ENCODE measurements at places on chromosomes 2 and 18.

DNA sequence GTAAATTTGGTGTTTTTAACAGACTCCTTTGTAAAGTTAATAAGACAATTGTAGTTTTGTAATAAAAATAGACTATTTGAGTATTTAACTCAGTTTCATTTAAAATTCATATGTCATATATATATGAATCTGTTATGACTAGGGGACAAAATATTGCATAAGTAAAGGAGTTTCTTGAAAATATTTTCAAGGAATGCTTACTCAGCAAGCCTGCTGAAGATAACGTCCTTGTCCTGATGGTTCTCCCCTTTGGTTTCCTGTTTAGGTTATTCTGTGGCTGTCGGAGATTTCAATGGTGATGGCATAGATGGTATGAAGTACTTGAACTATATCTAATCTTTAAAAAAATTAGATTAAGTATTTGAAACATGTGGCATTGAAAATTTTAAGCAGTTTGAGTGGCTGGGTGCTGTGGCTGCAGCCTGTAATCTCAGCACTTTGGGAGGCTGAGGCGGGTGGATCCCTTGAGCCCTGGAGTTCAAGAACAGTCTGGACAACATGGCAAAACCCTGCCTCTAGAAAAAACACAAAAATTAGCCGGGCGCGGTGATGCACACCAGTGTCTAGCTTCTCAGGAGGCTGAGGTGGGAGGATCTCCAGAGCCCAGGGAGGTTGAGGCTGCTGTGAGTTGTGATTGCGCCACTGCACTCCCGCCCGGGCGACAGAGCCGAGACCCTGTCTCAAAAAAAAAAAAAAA, 47.1 kb downstream of the ITGAV start:
- no peak for DNase-seq

DNA sequence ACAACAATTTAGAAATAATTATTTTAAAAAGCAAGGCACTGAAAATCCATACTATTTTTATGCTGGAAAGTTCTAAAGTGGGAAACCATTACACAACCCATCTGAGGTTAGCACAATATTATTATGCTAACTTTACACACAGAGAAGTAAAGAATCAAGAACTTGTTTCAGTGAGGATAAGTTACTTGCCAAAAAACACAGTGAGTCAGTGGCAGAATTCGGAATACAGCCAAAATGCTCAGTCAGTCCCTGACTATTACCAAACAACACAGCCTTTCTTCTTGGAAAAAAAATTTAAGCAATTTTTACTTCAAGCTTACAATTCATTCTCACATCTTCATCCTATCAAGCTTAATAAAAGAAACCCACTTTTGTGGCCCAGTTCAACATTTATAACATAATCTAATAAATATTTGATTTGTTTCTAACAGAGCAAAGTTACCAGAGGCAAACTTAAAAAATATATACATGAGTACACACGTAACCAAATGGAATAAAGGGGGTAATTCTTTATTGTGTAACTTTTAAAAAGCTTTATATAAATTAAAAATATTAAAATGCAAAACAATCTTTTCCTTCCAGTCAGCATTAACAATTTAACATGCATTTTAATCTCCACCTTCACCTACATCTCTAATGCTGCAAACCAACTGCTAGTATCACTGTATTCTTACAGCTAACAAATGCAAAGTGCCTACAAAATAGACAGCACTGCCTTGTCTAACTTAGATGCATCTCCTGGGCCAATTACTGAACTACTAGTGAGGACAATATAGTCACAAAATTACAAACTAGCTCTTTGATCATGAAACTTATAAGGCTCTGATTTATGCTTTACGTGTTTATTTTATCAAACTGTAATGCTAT, 55.2 kb downstream of the CCDC88A start:
- DNase-seq: peak; percentile 94

DNA sequence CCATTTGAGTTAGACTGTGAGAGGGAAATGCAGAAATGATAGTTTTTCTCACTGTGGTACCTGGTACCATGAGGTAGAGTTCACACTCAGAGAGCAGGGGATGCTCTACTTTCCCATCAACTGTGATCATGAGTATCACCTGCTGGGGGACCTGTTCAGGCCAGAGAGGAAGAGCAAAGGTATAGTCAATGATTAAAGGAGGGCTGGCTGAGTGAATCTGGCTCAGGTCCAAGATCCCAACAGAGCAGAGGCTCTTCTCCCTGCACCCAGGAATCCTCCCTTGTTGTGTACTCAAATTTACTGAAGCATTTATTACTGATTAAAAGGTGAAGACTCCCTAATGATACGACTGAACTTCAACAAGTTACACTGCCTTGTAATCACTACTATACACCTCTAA, 104.6 kb upstream of the CHRNA1 start:
- DNase-seq: no peak

- peak; percentile 95 for DNase-seq
These were observed 533.7 kb upstream of the TNP1 start for GRCh38 chr2:217393585-217394032.

GRCh38 chr2:20578266-20578894, 72.5 kb downstream of the HS1BP3 start:
- DNase-seq: no peak

- DNase-seq: peak; percentile 34
These were observed 28.8 kb upstream of the DDX18 start for GRCh38 chr2:117785740-117786139.

DNA sequence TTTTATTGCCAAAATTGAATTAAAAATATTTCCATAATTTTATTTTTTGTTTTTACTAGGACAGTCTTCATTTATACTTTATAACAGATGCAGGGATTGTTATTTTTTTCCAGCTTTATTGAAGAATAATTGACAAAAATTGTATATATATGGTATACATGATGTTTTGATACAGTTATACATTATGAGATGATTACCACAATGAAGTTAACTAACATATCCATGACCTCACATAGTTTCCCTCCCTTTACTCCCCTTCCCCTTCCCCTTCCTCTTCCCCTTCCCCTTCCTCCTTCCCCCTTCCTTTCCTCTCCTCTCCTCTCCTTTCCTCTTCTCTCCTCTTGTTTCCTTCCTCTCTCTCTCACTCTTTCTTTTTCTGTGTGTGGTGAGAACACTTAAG, 700.1 kb downstream of the CNTNAP5 start:
- DNase-seq: no peak

DNA sequence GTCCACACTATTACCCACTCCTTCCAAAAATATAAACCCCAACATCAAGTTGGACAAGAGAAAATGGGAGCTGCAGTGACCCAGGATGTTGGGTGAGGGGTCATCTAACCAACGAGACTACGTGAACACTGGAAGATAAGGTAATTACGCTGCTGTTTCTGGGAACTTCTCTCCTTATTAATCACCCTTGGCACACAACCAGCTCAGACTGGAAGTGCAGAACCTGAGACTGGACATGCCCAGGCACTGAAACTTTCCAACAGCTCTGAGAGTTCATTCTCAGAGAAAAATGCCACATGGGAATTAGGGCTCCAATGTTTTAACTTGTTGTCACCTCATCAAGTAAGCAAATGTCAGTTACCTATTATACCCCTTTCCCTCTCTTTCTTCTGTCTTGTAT, 135.3 kb downstream of the CCDC148 start:
- peak; percentile 28 for DNase-seq

DNA sequence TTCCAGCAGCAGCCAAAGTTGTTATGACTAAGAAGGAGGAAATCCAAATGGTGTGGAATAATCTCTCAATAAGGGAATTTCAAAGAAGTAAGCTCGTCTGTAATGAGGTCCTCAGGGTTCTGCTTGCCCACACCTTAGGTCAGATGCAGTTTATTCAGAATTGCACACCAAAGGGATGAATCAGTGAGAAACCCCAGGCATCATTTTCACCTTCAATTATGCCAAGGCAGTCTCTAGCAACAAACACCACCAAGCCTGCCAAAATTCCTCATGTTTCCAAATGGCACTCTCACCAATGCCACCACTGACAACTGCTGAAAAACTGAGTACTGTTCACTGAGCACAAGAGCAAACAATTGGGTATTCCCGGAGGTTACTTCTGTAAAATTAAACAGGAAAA, 43.6 kb downstream of the KCNG3 start:
- peak; percentile 11 for DNase-seq

- peak; percentile 27 for DNase-seq
These were observed 5.4 kb downstream of the IRS1 start for GRCh38 chr2:226794196-226794661.

GRCh38 chr2:229273006-229273722, 2.1 kb upstream of the PID1 start:
- DNase-seq: peak; percentile 18

- DNase-seq: no peak
These were observed 178.8 kb downstream of the TMEM163 start for GRCh38 chr2:134539981-134540380.

DNA sequence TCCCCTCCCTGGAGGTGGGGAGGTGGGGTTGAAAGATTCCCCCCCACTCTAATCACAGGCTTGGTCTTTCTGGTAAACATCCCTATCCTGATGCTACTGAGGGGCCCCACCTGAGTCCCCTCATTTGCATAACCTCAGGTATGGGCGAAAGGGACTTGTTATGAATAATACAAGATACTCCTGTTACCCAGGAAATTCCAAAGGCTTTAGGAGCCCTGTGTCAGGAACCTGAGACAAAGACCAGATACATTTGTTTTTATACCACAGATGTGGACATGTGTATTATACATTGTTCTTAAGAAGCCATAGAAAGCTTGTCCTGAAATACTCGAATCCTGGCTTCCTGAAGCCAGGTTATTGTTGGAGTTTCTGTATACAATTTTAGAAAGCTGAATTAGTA, 62.8 kb downstream of the MYO1B start:
- DNase-seq: no peak

- DNase-seq: no peak
These were observed 89.2 kb downstream of the SP100 start for GRCh38 chr2:230505162-230505561.
